Type B pancreatic cell (in vitro differentiated cells): ENCODE measurements at places on chromosomes 3 and 15.

DNA sequence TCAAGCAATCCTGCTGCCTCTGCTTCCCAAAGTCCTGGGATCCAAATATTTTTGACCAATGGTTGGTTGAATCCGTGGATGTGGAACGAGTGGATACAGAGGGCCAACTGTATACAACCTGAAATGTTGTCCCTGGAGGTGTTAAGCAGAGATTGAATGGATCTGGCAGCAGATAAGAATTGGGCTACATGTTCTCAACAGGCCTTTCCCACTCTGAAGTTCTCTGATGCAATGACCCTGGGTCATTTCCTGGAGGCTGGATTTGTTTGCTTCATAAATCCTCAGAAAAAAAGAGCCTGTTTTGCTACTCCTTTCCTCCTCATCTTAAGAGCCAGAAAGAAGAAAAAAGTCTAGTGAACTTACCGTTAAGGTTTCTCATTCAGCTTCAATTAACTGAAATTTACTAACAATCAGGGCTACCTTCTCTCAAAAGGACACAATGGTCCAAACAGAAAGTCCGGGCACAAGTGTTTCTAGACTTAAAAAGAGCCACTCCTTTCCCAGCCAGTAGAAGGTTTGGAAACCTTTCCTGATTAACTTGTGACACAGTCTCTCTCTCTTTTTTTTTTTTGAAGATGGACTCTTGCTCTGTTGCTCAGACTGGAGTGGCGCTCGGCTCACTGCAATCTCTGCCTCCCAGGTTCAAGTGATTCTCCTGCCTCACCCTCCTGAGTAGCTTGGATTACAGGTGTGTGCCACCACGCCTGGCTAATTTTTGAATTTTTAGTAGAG is 6.5 kb downstream of the ARHGEF3 start:
- no peak for DNase-seq
- no peak overlapping the region for H3K4me3 ChIP-seq
- peak overlapping the region; percentile 46 for H3K27ac ChIP-seq

- H3K4me1 ChIP-seq: no peaks in the 10 kb centered on the region
- H3K4me3 ChIP-seq: no peak overlapping the region
- H3K27me3 ChIP-seq: no peaks in the 10 kb centered on the region
- DNase-seq: no peak
- H3K36me3 ChIP-seq: peaks cover under 1% of the 10 kb centered on the region
- no peak overlapping the region for H3K27ac ChIP-seq
Observed at GRCh38 chr15:41307679-41308078, 24.7 kb downstream of the OIP5 start.

DNA sequence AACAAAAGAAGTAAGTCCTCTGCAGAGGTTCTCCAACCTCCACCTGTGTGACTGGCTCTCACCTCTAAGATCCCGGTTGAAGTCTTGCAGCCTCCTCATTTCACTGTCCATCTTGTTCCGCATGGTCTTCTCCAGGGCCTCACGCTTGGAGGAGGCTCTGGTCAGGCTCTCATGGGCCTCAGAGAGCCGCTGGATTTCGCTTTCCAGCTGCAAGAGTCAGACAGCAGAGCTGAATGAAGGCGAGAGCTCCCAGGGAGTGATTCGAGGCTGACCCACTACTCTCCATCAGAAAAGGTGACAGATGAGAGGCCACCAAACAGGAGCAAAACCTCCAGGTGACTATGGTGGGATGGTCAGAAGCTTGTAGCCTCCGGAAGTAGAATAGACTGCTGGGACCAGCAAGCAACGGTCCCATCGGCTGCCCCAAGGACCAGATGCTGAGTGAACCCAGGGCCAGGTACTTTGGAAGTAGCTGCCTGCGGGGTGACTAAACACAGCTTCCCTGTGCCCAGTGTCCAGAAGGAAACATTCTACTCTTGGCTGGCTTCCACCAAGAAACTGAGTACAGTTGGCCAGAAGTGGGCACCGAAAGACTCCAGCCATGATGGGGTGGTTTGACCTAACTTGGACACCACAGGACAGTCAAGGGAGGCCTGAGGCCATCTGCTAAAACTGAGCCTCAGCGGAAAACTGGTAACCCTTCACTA is 7.9 kb downstream of the AMOTL2 start:
- peaks cover 39% of the 10 kb centered on the region for H3K4me1 ChIP-seq
- H3K4me3 ChIP-seq: no peak overlapping the region
- H3K27ac ChIP-seq: peak overlapping the region; percentile 93
- no peak for DNase-seq
- H3K36me3 ChIP-seq: peaks cover 41% of the 10 kb centered on the region

GRCh38 chr15:29098652-29099051 is 171.0 kb downstream of the NSMCE3 start:
- no peak overlapping the region for H3K27ac ChIP-seq
- no peaks in the 10 kb centered on the region for H3K27me3 ChIP-seq
- H3K36me3 ChIP-seq: peaks cover 12% of the 10 kb centered on the region
- peaks cover 23% of the 10 kb centered on the region for H3K4me1 ChIP-seq
- no peak overlapping the region for H3K4me3 ChIP-seq

DNA sequence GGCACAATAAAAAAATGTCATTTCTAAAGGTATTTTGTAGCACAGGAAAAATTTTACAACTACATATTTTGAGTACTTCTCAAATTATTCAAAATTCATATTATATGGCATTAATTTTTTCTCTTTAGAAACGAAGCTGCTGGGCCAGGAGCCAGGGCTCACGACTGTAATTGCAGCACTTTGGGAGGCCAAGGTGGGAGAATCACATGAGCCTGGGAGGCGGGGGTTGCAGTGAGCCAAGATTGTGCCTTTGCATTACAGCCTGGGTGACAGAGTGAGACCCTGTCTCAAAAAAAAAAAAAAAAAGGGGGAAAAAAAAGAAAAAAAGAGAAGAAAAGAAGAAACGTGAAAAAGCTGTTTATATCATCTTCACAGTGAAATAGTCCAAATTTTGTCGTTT is 62.0 kb downstream of the CADM2 start:
- no peaks in the 10 kb centered on the region for H3K4me1 ChIP-seq
- H3K27me3 ChIP-seq: no peaks in the 10 kb centered on the region
- H3K4me3 ChIP-seq: no peak overlapping the region
- no peak overlapping the region for H3K27ac ChIP-seq
- no peaks in the 10 kb centered on the region for H3K36me3 ChIP-seq

- H3K27me3 ChIP-seq: no peaks in the 10 kb centered on the region
- H3K4me1 ChIP-seq: peaks cover 35% of the 10 kb centered on the region
- H3K27ac ChIP-seq: peak overlapping the region; percentile 0
- DNase-seq: no peak
- no peaks in the 10 kb centered on the region for H3K36me3 ChIP-seq
- no peak overlapping the region for H3K4me3 ChIP-seq
Observed at GRCh38 chr3:63960048-63960711, 48.0 kb upstream of the SCAANT1 start.

DNA sequence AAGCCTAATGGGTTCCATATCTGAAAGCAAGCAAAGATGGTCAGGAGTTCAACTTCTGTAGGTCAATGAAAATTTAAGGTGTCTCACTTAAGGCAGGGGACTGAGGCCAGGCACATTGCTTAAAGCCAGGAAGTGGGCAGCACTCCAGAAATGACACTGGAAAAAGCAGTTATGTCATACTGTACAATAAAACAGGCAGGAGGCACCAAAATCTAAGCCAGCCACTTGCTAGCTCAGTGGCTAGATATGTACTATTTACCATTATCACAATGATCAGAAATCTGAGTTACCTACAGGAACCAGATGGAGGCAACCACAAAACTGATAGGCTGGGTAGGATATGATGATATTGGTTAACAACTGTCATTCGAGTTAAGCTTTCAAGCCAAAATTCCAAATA is 57.3 kb downstream of the FRMD5 start:
- H3K4me1 ChIP-seq: no peaks in the 10 kb centered on the region
- H3K4me3 ChIP-seq: no peak overlapping the region
- no peak for DNase-seq
- H3K27ac ChIP-seq: no peak overlapping the region
- no peaks in the 10 kb centered on the region for H3K27me3 ChIP-seq

DNA sequence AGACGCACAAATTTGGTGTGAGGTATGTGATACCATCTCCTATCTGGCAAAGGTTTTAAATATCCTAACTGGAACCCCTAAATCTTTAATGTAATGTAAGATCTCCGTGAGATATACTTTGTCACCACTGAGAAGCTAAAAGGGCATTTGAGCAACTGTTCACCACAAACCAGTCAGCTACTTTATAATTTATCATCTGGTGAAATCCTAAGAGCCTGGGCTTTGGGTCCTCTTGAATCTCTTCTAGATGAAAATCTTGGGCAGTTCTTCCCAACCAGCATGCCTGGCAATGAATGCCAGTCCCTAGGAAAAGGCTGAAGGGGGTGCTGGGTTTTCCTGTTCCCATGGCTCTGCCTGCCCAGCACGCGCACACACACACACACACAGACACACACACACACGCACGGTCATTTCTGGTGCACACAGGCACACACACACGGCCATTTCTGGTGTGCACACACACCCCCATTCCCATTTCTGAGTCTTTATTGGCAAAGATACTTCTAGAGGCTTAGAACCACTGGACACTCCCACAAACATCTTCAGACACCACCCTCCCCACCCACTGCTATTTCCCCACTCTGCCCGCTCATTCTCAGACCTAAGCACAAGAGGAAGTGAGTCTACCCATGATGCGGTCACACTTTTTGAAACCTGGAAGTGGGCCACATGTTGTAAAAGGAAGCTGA is 72.6 kb downstream of the MYO1E start:
- H3K36me3 ChIP-seq: no peaks in the 10 kb centered on the region
- no peak overlapping the region for H3K27ac ChIP-seq
- H3K27me3 ChIP-seq: no peaks in the 10 kb centered on the region
- DNase-seq: no peak
- H3K4me3 ChIP-seq: no peak overlapping the region
- peaks cover 44% of the 10 kb centered on the region for H3K4me1 ChIP-seq

- H3K27ac ChIP-seq: peak overlapping the region; percentile 82
- H3K36me3 ChIP-seq: no peaks in the 10 kb centered on the region
- H3K4me3 ChIP-seq: peak overlapping the region; percentile 93
Observed at GRCh38 chr15:56366211-56366610, 985 bp downstream of the TEX9 start.

GRCh38 chr3:87798567-87798947 is 260.2 kb downstream of the CGGBP1 start:
- H3K4me1 ChIP-seq: peaks cover under 1% of the 10 kb centered on the region
- H3K36me3 ChIP-seq: no peaks in the 10 kb centered on the region
- H3K27me3 ChIP-seq: peaks cover 63% of the 10 kb centered on the region
- no peak overlapping the region for H3K27ac ChIP-seq
- DNase-seq: no peak

GRCh38 chr3:141540531-141540930 is 53.7 kb downstream of the RASA2 start:
- peaks cover 4% of the 10 kb centered on the region for H3K4me1 ChIP-seq
- DNase-seq: no peak
- no peaks in the 10 kb centered on the region for H3K27me3 ChIP-seq
- H3K36me3 ChIP-seq: peaks cover 43% of the 10 kb centered on the region
- H3K4me3 ChIP-seq: no peak overlapping the region

DNA sequence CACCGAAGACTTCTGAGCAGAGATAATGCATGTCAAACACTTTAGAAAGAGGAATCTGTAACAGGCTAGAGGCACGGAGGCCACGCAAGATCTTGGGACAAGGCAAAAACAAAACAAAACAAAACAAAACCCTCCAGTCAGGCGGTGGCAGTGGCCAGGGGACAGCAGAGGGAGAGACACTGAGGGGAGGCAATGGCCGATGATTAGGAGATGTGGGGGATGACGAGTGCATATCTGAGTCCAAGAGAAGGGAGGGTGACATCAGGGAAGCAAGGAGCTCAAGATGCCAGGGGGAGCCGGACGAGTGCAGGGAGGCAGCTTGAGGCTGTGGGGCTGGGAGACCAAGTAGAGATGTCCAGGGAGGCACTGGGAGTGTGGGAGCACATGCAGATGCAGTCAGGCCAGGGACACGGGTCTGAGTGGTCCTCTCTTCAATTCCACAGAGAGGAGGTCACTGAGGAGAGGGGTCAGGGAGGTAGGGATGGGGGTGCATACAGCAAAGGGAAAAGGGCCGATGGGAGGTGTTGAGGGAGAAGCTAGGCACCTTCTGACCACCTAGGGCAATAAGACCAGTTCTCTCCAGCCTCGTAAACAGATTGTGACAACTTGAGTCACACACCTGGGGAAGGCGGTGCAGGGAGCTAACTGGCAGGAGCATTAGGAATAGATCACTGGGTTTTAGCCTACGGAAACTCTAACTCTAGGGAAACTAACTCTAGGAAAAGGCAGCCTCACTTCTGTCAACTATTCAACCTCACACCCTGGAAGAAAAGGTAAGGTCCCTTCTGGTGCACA is 29.6 kb downstream of the SLCO2A1 start:
- peaks cover 52% of the 10 kb centered on the region for H3K27me3 ChIP-seq
- no peaks in the 10 kb centered on the region for H3K36me3 ChIP-seq
- H3K27ac ChIP-seq: no peak overlapping the region
- peaks cover 13% of the 10 kb centered on the region for H3K4me1 ChIP-seq

- peaks cover 20% of the 10 kb centered on the region for H3K27me3 ChIP-seq
- peaks cover 4% of the 10 kb centered on the region for H3K4me1 ChIP-seq
- no peak for DNase-seq
- no peak overlapping the region for H3K27ac ChIP-seq
Observed at GRCh38 chr3:35673017-35673416, 33.7 kb downstream of the ARPP21 start.

GRCh38 chr15:32919749-32920414 is 202.1 kb downstream of the GREM1 start:
- no peak overlapping the region for H3K4me3 ChIP-seq
- DNase-seq: no peak
- H3K27me3 ChIP-seq: no peaks in the 10 kb centered on the region
- peaks cover 10% of the 10 kb centered on the region for H3K36me3 ChIP-seq
- no peak overlapping the region for H3K27ac ChIP-seq
- peaks cover 16% of the 10 kb centered on the region for H3K4me1 ChIP-seq

- no peaks in the 10 kb centered on the region for H3K36me3 ChIP-seq
- H3K27ac ChIP-seq: no peak overlapping the region
- DNase-seq: no peak
Observed at GRCh38 chr15:76996076-76996525, 1.2 kb downstream of the PSTPIP1 start.

- H3K27ac ChIP-seq: no peak overlapping the region
- no peak overlapping the region for H3K4me3 ChIP-seq
- H3K27me3 ChIP-seq: peaks cover 15% of the 10 kb centered on the region
- peaks cover 35% of the 10 kb centered on the region for H3K4me1 ChIP-seq
Observed at GRCh38 chr15:69859866-69860265, 237.9 kb downstream of the TLE3 start.

- no peaks in the 10 kb centered on the region for H3K27me3 ChIP-seq
- peak overlapping the region; percentile 94 for H3K27ac ChIP-seq
- no peak for DNase-seq
- peaks cover 9% of the 10 kb centered on the region for H3K36me3 ChIP-seq
Observed at GRCh38 chr15:90400005-90400758, 12.1 kb downstream of the IQGAP1 start.

DNA sequence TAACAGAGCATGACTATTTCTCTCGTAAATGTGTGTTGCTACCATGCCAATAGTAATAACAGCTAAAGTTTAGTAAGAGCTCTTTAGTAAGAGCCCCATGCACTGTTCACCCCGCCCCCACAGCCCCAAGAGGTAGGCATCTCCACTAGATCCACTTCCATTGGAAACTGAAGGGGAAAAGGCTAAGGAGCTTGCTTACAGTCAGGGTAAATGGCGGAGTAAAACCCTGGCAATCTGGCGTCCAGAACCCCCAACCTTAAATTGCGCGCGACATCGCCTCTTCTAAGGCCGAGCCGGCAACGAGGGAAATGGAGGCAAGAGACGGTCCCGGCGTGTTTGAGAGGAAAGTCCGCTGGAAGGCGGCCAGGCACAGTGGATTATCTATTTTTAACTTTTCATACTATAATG is 654 bp upstream of the C3orf38 start:
- peaks cover 23% of the 10 kb centered on the region for H3K4me1 ChIP-seq
- peak overlapping the region; percentile 99 for H3K27ac ChIP-seq
- no peaks in the 10 kb centered on the region for H3K27me3 ChIP-seq
- peaks cover 4% of the 10 kb centered on the region for H3K36me3 ChIP-seq
- no peak for DNase-seq
